ENCODE measurements at places on chromosomes 1 and 21. TPM values are rescaled to one million over a fixed set of nuclear protein-coding genes. Genes with fewer than 3 reads are reported as not detected.

The HLX gene
- total RNA-seq = 4.1 TPM

The CYP2J2 gene
- 0.09 TPM for total RNA-seq

The MEGF6 gene
- 103 TPM for total RNA-seq

The FAM163A gene
- not detected for total RNA-seq

- DNase-seq = no peak
Measured at GRCh38 chr1:247471445-247472016, 13.6 kb upstream of the OR2B11 start.

GRCh38 chr1:209380420-209380819 lies 203.1 kb upstream of the CAMK1G start:
- DNase-seq = no peak

GRCh38 chr1:91730801-91731732 lies 154.9 kb downstream of the TGFBR3 start:
- peak; percentile 51 for DNase-seq

DNA sequence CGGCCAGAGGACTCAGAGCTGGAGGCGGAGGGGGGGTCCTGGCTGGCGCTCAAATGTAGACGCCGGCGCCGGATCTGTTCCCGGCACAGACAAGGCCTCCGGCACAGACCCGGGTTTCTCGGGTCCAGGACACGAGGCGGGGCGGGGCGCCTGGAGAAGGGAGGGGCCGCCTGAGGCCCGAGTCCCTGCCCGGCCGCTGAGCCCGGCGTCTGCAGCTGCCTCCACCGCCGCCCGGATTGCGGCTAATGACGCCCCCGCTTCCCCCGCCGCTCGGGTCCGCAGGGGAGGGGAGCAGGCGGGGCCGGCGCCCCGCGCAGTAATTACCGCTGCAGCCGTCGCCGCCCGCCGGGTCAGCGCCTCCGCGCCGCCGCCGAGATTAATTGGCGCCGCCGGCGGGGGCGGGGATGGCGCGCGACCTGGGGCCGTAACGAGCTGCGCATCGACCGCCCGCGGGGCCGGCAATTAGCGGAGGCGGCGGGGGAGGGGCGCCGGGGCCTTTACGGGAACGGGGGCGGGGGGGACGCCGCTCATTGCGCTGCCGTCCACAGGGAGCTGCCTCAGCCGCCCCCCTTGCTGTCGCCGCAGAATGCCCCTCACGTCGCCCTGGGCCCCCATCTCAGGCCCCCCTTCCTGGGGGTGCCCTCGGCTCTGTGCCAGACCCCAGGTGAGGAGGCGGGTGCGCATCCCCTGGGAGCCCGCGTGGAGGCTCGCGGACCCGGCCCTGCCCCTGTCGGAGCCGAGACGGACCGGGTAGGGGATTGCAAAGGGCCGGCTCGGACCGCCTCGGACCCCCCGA lies 17.3 kb downstream of the NOC2L start:
- DNase-seq = peak; percentile 46

DNA sequence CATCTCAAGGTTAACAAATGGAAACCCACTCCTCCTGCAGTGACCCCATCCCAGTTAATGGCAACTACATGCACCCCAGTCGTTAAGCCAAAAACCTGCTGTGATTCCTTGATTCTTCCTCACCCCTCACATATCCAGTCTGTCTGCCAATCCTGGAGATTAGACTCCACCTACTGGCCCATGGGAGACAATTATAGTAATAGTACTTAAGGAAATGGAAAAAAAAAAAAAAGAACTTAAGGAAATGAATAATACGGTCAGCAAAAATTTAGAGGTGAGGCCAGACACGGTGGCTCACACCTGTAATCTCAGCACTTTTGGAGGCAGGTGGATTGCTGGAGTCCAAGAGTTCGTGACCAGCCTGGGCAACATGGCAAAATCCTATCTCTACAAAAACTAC lies 7.0 kb downstream of the NOL9 start:
- DNase-seq = peak; percentile 20

GRCh38 chr1:201456499-201457309 lies 12.3 kb downstream of the PHLDA3 start:
- DNase-seq = peak; percentile 98

- no peak for DNase-seq
Measured at GRCh38 chr1:4756851-4757580, 102.6 kb downstream of the AJAP1 start.

- DNase-seq = no peak
Measured at GRCh38 chr1:74714429-74715235, 18.2 kb downstream of the CRYZ start.

DNA sequence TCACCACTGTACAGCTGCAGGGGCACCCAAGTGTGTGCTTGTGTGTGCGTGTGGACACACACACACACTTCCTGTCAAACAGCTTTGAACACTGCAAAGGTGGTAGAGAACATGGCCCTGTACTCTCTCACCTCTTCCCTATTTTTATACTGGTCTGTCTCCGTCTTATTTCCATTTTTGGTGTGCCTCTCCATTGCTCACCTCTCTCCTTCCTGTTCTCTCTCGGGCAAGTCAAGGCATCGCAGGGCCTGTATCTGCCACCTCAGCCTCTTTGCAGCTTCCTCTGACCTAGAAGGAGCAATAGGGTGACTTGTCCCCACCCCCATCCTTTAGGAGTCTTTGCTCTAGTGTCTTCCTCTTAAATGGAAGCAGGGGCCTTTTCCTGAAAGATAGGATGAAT lies 2.2 kb downstream of the SMCP start:
- DNase-seq = no peak

- DNase-seq = peak; percentile 37
Measured at GRCh38 chr21:38140207-38140903, 116.4 kb upstream of the KCNJ15 start.

Measured in fibroblast of the aortic adventitia (primary cell).